Common myeloid progenitor, CD34-positive (primary cell): ENCODE measurements at places on chromosomes 2 and 18.

- DNase-seq: no peak
These were observed 30.1 kb downstream of the PLEKHA3 start for GRCh38 chr2:178510384-178510783.

DNA sequence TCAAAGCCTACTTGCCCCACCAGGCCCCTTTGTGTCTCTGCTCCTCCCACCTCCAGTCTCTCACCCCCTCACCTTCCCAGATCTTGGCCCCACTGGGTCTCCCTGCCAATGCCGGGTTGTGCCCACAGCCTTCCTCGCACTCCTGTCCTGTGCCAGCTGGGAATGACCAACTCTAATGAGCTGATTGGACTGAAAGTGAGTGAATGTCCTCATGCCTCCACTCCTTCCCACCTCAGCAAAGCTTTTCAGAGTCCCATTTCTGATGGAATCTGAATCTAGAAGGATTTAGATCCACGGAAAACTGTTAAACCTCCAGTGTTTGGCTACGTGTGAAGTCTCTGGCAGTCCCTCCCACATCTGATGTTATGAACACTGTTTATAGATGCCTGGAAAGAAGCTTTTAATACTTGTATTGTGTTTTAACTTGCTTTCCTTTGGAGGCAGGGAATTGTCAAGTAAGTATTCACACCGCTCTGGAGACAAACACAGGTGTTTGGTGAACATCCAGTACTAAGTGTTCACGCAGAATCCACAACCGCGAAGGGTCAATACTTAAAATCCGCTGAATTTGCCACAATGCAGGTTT lies 103.9 kb downstream of the RTN4 start:
- no peak for DNase-seq

GRCh38 chr2:70977605-70978205 lies 725 bp upstream of the ANKRD53 start:
- no peak for DNase-seq

GRCh38 chr18:8121942-8122480 lies 487.2 kb upstream of the RAB12 start:
- DNase-seq: no peak

GRCh38 chr18:57947117-57947516 lies 96.9 kb upstream of the NEDD4L start:
- no peak for DNase-seq

- no peak for DNase-seq
These were observed 250.2 kb upstream of the MEX3C start for GRCh38 chr18:51447351-51448342.

- no peak for DNase-seq
These were observed 57.5 kb upstream of the CXCR4 start for GRCh38 chr2:136175466-136175865.

- no peak for DNase-seq
These were observed 82.2 kb downstream of the PLB1 start for GRCh38 chr2:28577791-28578680.

- no peak for DNase-seq
These were observed 64.2 kb downstream of the PSMG2 start for GRCh38 chr18:12766986-12767433.

DNA sequence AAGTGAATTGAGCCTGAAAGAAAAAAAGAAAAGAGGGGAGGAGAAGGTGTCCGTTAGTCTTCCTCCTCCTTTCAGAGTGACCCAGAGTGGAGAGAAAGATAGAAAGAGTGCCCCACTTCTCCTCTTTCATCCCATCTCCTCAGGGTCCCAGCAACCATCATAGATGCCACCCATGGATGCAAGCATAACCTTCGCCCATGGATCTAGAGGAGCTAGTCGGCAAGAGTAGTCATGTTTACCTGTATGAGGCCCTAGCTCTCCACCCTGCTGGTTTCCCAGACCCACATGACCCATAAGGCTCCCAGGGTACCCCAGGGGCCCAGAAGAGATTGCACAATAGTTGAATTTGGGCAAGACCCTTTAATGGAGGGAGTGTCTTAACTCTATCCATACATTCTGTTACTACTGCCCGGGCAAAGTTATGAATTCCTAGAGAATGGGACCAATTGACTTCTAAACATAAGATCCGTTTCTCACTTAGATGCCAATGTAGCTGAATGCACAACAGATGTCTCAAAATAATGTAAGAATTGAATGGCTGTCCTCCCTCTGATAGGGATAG lies 56.1 kb upstream of the CDCA7 start:
- DNase-seq: no peak

- no peak for DNase-seq
These were observed 346.0 kb upstream of the DLGAP1 start for GRCh38 chr18:4801151-4801550.

DNA sequence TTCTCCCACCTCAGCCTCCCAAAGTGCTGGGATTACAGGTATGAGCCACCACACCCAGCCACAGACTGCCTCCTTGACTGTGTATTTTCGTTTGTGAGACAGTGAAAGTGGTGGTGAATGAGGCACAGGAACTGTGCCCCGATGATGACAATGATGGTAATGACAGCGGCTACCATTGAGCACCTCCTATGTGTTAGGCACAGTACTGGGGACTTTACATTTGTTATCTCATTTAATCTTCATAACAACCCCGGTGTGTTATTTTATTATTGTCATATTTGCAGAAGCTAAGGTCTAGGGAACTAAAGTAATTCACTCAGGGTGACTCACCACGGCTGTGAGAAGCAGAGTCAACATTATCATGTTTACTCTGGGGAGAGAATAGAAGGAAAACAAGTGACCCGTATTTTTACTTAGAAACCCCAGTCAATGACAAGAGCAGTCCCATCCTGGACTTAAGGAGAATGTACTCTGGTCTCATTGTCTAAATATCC lies 77.6 kb upstream of the ALPP start:
- DNase-seq: peak; percentile 53

GRCh38 chr18:76430636-76431035 lies 64.4 kb downstream of the ZNF516 start:
- no peak for DNase-seq

DNA sequence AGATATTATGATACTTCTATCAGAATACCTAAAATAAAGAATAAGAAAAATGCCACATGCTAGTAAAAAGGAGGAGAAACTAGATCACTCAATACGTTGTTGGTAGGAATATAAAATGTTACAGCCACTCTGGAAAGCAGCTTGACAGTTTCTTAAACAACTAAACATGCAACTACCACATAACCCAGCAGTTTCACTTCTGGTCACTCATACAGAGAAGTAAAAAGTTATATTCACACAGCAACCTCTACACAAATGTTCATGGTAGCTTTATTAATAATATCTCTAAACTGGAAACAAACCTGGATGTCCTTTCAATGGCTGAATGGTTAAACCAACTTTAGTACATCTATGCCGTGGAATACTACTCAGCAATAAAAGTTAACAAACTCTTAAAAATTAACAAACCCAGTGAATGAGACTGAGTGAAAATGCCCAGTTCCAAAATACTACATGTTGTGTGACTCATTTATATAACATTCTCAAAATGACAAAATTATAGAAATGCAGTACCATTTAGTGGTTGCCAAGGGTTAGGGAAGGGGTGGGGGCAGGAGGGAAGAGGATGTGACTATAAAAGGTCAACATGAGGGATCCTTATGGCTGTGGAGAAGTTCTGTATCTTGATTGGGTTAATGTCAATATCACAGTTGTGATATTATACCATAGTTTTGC lies 124.1 kb downstream of the MMADHC start:
- DNase-seq: no peak

DNA sequence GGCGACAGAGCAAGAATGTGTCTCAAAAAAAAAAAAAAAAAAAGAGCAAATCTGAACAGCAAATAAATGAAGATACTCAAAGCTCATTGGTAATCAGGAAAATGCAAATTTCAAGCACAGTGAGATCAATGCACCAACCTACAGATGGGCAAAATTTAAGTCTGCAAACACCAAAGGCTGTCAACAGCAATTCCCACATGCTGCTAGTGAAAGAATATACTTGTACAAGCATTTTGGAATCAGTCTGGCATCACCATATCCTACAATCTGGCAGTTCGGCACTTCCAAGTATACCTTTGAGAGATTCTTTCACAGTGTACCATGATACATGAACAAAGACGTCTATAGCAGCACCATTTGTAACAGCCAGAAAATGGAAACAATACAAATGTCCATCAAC lies 4.1 kb downstream of the HDHD2 start:
- no peak for DNase-seq

DNA sequence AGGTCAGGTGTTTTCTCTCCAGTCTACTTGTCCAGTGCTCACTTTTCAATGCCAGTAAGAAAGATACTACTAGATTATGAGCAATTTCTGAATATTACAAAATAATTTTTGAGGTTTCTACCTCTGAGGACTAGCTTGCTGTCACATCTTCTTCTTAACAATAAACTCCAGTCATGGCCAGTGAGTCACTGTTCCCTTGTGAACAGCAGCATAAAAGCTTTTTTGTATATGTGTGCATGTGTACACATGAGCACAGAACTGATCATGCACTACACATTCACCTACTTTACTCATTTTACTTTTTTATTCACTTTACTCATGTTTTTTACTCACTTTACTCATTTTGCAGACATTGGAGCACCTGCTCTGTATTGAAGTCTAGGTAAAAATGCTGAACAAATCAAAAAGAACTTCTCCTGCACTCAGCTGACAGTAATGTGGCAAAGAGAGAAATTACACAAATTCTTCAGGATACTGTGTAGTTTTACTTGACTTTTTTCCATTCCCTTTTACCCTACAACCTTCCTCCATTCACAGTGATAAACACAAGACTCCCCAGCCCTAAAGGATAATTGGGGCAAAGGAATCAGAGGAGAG lies 28.0 kb downstream of the ST6GAL2 start:
- no peak for DNase-seq

- peak; percentile 48 for DNase-seq
These were observed 49.2 kb downstream of the CLASP1 start for GRCh38 chr2:121599963-121600651.

DNA sequence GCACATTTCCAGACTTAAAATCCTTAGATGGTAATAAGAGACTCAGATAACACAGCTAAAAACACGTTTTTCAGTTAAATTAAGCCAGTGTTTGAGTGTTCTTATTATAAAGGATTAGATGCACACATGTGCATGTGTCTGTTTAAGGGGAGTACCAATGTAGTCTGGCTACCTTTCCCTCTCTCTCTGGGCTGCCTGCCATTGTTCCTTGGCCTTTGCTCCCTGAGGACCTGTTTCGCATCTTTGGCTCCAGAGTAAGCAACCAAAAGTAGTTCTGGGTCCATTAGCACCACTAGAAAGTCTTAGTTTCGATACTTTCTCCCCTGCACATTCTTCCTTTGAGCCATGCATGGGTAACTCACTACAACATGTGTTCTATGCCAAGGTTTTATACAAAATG lies 228.3 kb downstream of the TPGS2 start:
- no peak for DNase-seq

DNA sequence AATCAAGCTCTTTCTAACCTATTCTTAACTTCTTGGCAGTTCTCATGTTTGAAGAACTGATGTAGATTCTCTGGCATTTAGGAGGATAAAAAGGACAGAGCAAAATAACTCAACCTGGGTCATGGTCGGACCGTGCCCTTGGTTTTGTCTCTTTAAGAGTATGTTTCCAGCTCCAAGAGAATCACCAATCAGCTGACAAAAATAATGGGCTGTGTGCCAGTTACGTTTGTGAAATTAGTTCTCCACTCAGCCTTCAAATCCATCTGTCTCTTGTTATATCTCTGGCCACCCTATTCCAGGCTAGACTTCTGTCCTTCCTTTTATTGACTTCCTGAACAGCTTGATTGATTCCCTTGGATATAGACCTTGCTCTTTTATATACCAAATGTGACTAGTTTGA lies 225.7 kb downstream of the EPHA4 start:
- DNase-seq: no peak

- DNase-seq: no peak
These were observed 83.1 kb downstream of the VWA3B start for GRCh38 chr2:98170076-98170475.

DNA sequence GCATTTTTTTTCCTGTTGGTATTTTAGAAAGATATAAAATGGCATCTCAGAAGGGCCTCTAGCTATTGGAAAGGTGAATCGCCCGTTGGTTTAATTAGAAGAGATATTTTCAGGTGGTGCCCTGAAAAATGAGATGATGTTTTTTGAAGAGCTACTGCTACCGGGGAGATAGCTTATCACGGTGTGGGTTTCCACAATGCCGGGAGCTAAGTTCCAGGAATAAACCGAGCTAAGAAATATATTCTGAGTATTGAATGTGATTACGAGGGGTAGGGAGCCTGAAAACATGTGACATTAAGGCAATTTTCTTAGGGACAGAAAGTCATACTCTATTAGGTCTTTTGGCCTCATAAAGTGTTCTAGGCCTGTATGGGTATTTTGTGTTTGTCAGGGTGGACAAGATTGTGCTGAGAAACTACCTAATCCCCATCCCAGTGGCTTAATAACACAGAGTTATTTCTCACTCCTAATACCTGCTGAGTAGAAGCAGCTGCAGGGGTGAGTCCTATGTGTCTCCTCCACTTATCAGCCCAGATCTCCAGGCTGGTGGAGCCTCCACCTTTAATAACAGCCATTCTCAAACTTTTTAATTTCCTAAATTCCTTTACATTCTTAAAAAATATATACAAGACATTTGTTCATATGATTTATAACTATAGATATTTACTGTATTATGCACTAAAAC lies 150.2 kb downstream of the LRRTM1 start:
- DNase-seq: no peak

DNA sequence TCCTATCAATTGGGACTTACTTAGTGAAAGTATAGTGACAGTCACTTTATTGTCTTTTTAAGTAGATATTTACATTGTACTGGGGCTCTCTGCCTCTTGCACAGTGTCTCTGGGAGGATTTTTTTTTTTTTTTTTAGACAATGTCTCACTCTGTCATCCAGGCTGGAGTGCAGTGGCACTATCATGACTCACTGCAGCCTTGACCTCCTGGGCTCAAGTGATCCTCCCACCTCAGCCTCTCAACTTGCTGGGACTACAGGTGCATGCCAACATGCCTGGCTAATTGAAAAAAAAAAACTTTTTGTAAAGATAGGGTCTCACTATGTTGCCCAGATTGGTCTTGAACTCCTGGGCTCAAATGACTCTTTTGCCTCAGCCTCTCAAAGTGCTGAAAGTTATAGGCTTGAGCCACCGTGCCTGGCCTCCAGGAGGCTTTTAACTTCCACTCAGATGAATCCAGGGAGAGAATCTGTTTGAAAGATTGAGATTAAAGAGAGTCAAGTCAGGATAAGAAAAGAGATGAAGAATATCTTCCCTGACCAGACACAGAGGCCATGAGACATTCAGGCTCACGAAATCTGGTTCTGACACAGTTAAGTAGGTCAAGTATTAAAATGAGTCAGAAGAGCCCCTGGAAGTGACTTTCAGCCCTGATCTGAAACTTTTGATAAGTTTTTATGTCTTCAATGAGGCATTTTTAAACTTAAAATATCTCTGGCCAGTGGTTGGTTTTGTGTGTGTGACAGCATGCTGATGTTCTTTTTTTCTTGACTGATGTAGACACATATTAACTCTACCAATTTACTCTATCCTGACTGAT lies 18.3 kb downstream of the ARHGEF33 start:
- no peak for DNase-seq

- no peak for DNase-seq
These were observed 830.1 kb upstream of the TMEFF2 start for GRCh38 chr2:193024791-193025190.

- DNase-seq: no peak
These were observed 13.3 kb downstream of the SERTAD2 start for GRCh38 chr2:64640153-64641044.
